Stimulated activated CD4-positive, alpha-beta T cell treated with anti-CD3 and anti-CD28 coated beads, Interleukin-1b, Interleukin-23, amount 100 ng/mL, for 1 hour (primary cell): ENCODE measurements at places on chromosomes 3 and 15.

GRCh38 chr3:188734395-188734794 is 437.4 kb upstream of the TPRG1 start:
- DNase-seq, result no peak

DNA sequence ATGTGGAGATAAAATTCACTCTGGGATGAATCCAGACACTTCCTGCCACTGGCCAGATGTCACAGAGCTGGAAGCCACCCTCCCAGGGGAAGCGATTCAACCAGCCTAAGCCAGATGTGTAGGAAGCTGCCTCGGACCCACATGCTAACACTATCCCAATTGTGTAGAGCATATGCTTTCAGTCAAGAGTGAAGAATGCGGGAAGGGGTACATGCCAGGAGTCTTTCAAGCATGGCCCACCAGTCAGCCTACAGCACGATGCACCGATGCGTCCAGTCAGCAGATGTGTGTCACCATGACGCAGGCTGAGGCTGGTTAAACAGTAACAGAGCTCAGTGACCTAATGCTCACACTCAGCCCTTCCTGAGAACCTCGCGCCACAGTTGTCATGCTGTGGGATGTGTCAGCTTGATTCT is 38.8 kb upstream of the BNC1 start:
- no peak for DNase-seq

DNA sequence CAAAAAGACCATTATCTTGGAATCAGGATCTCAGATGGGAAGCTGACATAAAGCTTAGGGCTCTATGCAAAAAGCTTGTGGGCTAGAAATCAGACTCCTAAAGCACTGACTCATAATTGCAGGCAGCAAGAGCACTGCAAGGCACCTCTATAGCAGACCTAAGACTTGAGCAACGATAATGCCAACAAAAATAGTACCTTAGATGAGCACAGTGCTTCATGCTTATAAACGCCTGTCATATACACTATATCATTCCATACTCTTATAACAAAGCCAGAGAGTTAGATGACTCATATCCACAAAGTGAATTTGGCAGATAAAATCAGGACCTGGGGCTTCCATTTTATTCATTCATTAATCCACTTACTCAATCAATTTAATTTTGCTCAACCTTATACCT is 560.8 kb downstream of the MCTP2 start:
- no peak for DNase-seq

- DNase-seq, result no peak
Observed at GRCh38 chr15:69787791-69788190, 309.9 kb downstream of the TLE3 start.

DNA sequence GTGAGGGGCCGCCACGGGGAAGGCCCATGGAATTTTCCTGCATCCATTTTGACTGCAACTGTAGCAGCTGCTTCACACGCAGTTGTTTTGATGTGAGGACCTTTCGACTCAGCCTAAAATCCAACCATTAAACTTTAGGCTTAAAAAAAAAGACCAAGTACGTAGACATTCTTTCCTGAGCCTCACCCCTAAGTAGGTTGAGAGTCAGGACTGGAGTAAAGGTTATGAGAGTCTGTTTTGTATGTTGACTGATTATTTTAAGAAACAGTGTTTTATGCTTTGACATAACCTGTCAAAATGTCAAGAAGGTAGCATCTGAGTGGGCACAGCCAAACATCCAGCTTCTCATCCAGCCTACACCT is 45.7 kb upstream of the AMOTL2 start:
- no peak for DNase-seq

DNA sequence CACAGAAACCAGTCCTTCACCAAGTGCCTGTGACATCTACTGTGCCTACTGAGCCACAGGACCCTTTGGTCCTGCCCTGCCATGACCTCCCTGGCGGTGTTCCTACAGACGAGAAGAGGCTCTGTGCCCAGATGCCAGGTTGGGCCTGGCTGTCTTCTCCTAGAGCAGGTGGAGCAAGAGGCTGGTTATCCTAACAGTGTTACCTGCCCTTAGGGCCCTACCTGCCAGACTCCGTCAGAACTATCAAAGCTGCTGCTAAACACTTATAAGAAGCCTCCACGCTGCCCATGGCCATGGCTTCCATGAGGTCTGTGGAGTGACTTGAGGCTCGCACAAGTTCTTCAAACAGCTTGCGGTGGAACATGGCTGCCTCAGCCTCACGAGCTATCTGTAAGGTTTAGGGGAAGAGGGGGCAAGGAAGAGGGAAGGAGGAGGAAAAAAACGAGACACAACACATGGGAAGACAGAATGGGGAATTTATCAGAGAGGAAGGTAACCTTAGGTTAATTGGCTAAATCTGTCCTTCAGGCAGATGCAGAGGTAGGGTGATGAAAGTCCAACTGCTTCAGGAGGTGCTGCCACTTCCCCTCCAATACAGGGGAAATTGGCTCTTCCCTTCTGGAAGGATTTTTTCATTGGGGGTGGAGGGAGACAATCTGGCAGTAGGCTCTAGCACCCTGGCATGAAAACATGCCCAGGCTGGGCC is 5.4 kb upstream of the GRAMD2A start:
- no peak for DNase-seq

DNA sequence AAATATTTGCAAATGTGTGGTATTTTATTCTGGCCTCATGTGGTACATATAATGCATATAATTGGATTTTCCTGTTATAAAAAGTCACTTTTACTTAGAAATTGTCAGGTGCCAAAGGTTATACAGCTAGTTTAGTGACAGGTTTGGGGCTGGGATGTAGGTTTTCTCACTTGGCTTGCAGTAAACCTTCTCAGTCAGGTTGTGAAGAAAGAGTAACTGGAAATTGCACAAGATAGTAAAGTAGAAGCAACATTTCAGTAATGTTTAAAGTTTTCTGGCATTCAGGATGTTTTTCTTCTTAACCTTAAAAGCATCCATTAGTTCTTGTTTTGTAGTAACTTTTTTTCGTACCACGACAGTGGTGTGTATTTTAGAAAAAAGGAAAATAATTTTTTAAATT is 53.9 kb downstream of the MEF2A start:
- no peak for DNase-seq

DNA sequence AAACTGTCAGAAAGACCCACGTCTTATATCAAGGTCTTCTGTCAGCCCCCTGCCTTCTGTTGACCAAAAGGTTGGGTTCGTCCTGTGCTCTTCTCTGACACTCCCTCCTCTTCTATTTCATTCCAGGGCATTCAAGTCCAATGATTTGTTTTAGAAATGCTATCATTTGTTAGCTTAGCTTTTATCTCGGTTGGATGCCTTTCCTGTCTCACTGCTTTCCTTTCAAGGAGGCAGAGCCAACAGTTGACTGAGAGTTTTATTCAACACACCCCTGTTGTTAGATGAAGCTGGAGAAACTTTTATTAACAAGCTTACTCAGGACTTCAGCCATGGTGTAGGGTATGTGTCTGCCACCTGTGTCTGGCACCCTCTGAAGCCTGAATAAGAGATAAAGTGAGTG is 112.0 kb upstream of the SLC7A14 start:
- DNase-seq, result no peak

GRCh38 chr3:23547905-23548650 is 257.7 kb upstream of the UBE2E1 start:
- DNase-seq, result no peak

GRCh38 chr15:72685925-72686794 is at the start of the genes BBS4 and HIGD2B:
Gene BBS4, plus strand, starts transcription at chr15:72686207. Its CDS starts 21 bp downstream, at chr15:72686228.
Gene HIGD2B, minus strand, starts transcription at chr15:72686182. Its CDS starts 9,808 bp downstream, at chr15:72676374.
- DNase-seq, result peak; percentile 59

DNA sequence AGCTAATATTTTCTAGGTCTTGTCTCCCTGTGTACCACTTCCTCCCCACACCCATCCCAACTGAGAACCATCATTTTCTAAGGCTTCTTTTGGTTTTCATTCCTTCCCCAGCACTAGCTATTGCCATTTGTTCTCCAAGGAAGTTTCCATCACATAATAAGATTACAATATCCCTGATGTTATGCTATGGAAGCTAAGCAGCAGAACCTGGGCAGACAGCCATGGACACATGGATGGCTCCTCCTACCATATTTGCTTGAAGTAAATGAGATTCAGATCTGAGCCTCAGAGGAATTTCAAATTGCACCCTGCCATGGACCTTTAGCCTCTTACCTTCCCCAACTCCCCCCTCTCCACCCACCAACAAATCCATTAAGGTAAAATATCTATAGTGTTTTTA is 31.5 kb downstream of the GASK1A start:
- DNase-seq, result no peak

DNA sequence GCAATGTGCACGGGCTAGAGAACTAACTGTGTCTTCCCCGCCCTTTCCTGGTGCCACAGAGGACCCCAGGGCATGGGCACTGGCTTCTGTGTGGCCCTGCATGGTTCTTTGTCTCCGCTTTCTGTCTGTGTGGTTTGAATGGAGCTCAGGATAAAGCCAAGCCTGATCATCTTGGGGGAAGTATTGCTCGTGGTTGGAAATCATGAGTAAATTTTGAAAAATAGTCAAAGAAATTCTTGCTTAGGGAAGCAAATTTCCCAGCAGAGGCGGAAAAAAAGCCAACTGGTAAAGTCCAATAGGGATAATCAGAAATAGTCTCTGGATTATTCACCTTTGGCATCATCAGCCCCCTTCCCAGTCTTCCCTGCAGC is 55.4 kb downstream of the MAGEF1 start:
- no peak for DNase-seq

- DNase-seq, result no peak
Observed at GRCh38 chr3:120418866-120419490, 31.8 kb downstream of the FSTL1 start.

GRCh38 chr3:196440696-196441095 is 8.5 kb upstream of the UBXN7 start:
- no peak for DNase-seq

DNA sequence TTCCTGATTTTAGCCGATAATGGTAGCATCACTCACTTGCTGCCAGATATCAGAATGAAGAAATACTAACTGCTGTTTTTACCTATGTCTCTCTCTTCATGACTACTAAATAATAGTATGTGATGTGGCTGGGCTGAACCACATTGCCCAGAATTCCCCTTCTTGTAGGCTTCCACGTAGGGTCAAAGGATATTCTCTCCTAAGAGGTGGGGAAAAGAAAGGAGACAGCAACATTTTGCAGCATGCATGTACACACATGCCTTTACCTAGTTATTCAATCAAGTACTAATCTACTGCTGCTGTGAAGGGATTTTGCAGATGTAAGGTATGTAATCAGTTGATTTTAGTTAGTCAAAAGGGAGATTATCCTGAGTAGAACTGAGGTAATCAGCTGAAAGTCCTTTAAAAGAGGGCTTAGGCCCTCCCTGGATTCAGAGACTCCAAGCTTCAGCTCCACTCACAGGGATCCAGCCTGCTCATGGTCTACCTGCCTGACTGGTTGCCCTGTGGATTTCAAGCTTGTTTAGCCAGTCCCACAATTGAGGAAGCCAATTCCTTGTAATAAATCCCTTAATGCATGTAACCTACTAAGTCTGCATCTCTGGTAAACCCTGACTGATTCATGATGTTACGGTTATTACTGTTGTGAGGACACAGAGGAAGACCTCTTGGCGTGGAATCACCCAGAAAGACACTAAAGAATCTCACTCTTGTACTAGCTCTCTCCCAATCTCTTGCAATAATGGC is 20.4 kb downstream of the PLD1 start:
- DNase-seq, result no peak

DNA sequence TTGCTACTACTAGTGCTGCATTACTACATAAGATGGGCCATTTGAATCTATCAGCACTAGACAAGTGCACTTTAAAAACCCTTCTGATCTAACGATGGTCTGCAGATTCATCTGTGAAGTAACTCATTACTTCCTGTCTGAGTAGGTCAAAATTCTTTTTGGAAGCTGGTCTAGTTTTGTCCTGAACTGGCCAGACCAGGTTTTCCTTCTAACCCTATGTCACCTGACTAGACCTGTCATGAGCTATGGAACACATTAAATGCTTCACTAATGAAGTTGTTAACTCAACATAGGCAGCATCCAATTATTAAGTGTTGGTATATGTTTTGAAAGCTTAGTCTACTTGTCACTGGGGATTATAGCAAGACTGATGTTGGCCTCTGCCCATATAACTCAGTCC is 10.1 kb upstream of the RBM5 start:
- DNase-seq, result no peak
